ENCODE measurements at places on chromosomes 7 and 10.

GRCh38 chr10:3828404-3829155, 43.6 kb upstream of the KLF6 start:
- no peak for DNase-seq

GRCh38 chr10:35508647-35509046, 96.5 kb upstream of the GJD4 start:
- DNase-seq = no peak

GRCh38 chr10:57905861-57906260, 361.8 kb downstream of the IPMK start:
- DNase-seq = no peak

- no peak for DNase-seq
Measured at GRCh38 chr7:87173471-87173870, 21.2 kb downstream of the DMTF1 start.

- DNase-seq = no peak
Measured at GRCh38 chr7:3128857-3129490, 85.3 kb upstream of the CARD11 start.

GRCh38 chr7:71488308-71488707, 356.4 kb downstream of the GALNT17 start:
- DNase-seq = no peak

GRCh38 chr10:33783557-33783956, 449.1 kb upstream of the NRP1 start:
- no peak for DNase-seq

- no peak for DNase-seq
Measured at GRCh38 chr10:87054373-87055295, 34.5 kb downstream of the FAM25A start.

- DNase-seq = no peak
Measured at GRCh38 chr7:77565917-77566316, 28.8 kb downstream of the PTPN12 start.

- DNase-seq = no peak
Measured at GRCh38 chr7:1114088-1114487, 26.2 kb downstream of the GPER1 start.

DNA sequence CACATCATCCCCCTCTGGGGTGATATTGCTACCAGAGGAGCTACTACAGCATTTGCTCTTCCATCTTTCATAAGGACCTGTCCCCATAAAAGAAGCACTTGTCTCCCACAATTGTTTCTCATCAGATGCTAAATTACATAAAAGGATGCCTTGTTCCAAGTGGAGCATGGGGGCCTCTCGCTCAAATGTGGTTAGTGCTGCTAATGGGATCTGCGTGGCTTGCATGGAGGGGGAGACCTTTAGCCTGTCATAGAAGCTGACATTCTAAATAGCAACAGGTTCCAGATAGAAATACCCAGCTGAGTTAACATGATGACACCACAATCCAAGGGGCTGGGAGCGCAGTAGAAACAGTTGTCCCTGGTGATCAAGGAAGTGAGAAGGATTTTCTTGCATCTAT, 257.9 kb downstream of the SFMBT2 start:
- DNase-seq = no peak

DNA sequence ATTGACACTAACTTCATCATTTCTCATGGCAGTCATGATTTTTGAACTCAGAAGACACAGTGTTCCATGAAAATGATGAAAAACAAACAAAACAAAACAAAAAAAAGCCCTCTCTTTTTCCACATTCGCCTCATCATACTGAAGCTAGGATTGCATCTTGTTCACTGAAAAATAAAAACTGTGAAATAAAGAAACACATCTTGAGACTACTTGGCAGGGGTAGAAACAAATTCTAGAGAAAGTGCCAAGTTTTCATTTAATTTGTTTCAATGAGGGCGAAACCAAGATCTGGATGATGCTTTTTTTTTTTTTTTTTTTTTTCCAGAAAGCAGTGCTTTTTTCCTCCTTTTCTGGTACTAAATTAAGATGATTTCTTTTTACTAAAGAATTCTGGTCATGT, 350.4 kb upstream of the ETV1 start:
- no peak for DNase-seq

DNA sequence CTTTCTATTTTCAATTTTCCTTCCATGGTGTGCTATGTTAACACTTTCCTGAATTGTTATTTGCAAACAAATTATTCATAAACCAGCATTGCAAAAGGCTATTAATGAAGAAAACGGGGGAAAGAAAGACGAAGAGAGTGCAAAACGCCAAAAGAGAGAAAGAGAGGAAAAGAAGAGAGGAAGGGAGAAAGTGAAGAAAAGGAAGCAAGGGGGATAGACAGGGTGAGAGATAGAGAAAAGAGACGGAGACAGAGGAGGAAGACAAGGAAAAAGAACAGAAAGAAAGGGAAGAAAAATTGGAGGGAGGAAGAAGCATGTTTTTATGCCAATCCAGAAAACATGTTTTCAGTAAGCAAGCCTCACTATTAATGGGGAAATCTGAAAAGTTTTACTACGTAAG, 310.6 kb downstream of the TFEC start:
- no peak for DNase-seq
